ENCODE measurements at places on chromosomes 11 and 22.

DNA sequence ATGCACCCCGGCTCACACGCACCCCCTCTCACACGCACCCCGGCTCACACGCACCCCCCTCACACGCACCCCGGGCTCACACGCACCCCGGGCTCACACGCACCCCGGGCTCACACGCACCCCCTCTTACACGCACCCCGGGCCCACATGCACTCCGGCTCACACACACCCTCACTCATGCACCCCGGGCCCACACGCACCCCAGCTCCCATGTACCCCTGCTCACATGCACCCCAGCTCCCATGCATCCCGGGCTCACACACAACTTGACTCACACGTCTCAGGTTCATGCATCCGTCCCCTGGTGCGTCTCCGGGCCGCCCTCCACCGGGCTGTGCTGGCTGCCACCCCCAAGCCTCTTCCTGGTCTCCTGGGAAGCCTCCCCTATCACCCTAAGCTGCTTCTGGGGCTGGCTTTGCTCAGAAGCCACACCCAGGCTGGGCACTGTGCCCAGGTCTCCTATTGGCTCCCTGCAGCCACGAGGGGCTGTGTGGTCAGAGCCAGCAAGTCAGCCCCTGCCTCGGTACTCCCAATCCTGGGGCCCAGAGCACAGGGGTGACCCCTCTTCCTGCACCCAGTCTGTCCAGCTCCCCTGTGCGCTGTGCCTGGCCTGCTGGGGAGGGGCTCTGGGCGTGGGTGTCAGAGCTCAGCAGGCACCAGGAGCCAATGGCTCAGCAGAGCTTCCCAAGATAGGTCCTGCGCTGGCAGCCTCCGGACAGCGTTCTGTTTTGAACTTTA lies 16.9 kb downstream of the TSPAN4 start:
- DNase-seq = no peak

DNA sequence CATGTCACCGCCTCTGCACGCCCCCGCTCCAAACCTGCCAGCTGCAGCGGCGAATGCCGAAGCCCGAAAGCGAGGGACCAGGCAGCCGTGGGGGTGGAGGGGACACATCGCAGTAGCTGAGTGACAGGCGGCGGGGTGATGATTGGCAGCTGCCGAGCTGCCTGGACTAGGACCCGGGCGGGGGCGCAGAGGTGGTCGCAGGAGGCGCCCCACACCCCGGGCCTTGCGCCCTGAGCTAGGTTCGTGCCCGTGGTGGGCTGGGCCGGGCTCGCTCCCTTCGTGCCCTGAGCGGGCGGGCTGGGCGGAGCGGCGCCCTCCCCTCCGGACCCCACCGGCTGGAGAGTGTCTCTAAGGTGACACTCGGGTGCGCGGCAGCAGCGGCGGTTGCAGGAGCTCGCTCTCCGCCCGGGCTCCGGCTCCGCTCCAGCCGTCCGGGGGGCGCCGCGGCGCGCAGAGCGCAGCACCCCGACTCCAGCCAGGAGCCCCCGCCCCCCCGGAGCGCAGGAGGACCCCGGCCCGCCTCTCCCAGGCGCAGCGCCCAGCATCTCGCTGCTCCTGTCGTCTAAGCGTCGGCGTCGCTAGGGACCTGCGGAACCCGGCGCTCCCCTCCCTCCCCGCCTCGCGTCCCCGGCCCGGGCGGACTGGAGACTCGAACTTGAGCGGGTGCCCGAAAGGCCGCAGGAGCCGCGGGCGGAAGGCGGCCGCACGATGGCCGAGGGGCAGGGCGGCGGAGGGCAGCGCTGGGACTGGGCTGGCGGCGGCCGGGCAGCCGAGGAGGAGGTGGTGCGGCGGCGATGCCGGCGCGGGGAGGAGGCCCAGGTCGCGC lies 14.5 kb upstream of the DGKZ start:
- DNase-seq = peak; percentile 75

- DNase-seq = no peak
These were observed 437 bp downstream of the SLC43A3 start for GRCh38 chr11:57426439-57426928.

DNA sequence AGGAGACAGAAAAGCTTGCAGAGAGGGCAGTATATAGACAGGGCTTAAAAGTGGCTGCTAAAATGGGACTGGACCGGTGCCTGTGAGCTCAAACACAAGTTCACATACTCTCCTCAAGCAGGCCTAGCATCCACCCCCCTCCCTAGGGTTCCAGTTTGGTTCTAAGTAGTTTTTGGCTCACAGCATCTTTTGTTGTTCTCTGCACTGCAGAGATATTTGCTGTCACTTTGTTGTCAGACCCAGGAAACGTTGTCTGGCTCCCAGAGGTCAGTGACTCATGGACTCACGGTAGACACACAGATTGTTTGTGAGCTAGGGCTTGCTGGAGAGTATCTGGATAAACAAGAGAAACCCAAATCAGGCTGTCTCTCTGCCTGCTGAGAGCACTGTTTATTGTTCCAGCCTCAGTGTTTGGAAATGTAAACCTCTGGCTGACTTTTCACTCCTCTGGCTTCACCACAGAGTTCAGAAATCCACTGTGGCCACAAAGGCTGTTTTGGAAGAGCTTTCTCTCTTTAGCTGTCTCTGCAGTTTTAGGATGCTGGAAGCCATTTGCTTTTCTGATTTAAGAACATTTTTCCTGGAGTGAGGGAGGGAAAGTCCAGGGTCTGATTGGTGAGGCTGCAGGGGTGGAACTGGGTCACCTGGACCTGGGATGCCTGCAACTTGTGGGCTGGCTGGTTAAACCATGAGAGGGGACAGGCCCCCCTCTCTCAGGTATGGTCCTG lies 303.7 kb upstream of the PLET1 start:
- DNase-seq = no peak

DNA sequence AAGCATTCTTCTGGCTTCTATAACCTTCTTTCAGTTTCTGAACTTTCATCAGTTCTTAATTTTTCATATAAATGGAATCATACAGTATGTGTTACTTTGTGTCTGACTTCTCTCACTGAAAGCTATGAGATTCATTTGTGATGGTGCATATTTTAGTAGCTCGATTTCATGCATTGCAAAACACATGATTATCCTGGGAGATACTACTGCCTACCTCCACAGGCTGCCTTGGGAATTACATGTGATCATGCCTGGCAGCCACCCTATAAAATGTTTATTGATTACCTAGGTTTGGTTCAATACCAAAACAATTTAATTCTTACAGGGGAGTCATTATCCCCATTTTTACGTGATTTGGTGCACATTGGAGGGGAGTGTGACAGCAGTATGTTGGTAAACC lies 34.1 kb upstream of the PAK1 start:
- DNase-seq = no peak

DNA sequence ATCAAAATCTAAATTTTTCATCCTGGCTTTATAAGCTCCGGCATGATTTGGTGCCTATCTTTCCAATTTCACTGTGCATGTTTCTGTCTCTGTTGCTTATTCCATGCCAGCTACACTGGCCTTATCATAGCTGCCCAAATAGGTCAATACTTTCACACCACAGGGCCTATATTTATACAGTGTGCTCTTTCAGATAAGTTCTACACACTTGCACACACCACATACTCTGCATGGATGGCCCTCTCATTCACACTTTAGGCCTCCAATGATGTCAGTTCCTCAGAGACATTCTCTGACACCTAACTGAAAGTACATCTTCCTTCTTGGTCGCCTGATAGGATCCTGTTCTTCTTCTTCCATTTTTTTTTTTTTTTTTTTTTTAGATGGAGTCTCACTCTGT lies 7.0 kb downstream of the ALG8 start:
- DNase-seq = no peak

DNA sequence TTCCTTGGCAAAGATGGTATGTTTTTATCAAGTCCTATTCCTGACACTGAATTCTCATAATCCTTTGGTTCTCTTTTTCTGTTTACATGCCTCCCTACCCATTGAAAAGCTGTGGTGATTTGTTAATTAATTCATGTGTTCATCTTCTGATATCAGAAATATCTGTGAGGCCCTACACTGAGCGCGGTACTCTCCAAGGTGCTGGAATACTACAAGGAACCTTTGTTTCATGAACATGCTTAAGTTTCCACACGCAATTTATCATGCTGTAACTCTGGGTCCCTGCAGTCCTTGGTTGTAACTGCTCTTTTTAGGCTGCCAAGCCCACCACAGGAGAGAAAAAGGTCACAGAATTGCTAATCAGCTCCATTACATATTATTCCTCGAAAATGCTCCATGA lies 331.8 kb downstream of the FAT3 start:
- no peak for DNase-seq

DNA sequence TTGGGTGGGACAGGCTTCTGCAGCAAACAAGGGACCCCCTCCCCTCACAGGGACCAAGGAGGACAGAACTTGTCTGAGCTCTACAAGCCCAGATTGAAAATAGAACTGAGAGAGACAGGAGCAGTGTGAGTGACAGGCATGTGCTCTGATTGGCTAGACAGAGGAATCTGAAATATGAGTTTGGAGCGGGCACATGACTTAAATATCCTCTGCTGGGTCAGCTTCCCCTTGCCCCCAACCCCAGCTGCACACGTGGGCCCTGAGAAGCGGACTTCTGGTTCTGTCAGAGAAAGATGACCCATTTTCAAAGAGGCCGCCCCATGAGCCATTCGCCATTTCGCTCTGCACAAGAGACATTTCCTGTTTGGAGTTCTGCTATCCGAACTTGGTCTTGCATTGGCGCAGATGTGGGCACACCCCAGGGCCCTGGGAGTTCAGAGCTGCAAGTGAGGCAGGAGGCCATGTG lies 5.3 kb downstream of the TUBA8 start:
- DNase-seq = no peak

DNA sequence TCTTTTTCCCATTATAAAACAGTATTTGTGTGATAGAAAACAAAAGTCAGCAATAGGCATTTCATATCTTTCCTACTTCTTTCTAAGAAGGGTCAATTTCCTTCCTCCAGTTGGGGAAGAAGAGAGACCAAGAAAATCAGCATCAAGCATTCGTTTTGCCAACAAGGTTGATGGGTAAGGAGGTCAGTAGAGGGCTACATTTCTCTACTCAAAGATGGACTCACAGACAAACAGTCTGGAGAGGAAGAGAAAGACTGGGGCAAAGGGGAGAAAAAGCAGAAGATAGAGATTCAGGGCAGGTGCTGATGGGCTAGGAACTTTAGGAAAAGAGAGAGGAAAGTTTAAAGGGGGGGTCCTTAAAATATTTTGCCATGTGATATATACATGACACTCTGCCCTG lies 8.6 kb upstream of the MTNR1B start:
- DNase-seq = no peak

GRCh38 chr11:114291842-114292680 lies 4.1 kb upstream of the NNMT start:
- DNase-seq = no peak

DNA sequence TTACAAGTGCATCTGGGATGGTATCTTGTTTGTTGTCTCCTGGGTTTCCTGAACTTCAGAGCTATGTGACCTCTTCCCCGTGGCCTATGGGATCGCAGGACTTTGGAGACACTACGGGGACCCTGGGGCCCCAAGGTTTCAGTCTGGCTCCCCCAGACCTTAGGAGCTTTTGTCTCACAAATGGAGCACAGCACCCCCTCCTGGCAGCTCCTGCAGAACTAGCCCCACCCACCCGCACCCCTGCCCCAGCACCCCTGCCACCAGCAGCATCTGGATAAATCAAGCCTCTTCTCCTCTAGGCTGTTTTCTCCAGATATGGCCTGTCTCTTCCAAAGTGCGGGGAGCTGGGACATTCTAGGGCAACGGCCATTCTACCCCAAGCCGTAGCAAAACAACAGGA lies 10.4 kb downstream of the RCOR2 start:
- peak; percentile 50 for DNase-seq

DNA sequence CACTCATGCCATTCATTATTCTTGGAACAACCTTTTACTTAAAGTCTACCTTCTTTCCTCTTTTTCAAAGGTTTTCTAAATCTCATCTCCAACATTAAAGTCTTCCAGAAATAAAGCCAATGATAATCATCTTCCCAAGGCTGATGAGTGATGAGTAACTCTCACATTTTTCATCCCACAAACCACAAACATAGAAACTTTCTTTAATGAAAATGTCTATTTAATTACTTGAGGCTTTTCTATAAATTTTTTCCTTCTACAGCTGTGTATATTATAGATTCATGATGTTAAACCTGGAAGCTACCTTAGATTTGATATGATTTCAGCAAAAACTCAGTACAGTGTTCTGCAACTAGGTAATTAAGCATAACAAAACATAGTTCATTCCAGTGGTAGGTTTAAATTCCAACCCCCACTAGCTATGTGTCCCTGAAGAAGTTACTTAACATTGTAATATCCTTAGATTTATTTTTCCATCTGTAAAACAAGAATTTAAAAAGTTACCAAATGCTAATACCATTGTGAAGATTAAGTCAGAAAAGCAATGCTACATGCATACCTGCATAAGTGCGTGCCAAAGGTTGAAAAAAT lies 845.4 kb downstream of the KCNA4 start:
- no peak for DNase-seq

- DNase-seq = no peak
These were observed 55.7 kb upstream of the ALX4 start for GRCh38 chr11:44365616-44366015.

DNA sequence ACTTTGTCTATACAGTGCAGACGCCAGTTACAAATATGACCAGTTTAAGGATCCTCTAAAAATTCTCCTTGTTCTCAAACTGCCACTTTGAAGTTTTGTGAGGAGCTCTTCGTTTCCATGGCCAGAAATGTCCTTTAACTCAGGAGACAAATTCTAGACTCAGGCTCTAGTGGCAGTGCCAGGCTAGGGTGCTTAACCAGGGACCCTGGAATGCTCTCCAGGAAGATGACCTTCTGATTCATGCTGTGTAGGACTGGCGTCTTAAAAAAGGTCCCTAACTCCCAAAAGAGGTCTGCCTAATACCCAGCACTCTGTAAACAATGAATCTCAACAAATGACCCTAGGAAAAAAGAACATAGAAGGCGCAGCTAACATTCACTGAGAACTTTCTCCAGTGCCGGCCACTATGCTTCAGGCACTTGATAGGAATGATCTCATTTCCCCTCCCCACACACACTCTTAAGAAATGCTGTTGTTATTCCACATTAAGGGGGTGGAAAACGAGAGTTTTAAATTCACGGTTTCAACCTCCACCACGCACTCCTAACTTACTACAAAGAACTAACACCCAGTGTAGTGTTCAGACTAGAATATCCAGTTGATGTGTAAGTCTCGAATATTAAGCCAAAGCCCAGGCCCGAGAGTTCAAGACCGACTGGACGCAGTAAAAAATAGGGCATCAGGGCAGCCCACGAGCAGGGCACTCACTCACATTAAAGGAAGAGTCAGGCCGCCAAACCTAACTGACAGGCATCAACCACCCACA lies 747 bp downstream of the NXF1 start:
- no peak for DNase-seq
